ENCODE measurements at places on chromosomes 12 and 14. TPM values are rescaled to one million over a fixed set of nuclear protein-coding genes. Genes with fewer than 3 reads are reported as not detected.
A peak's percentile ranks its signal among the peaks of the same experiment; 100 is the strongest.

GRCh38 chr12:95547522-95548055 lies 3.7 kb downstream of the USP44 start:
- H3K27ac ChIP-seq: peak overlapping the region; percentile 78
- H3K4me3 ChIP-seq: peak overlapping the region; percentile 82
- peaks cover 5% of the 10 kb centered on the region for H3K27me3 ChIP-seq
- peaks cover 34% of the 10 kb centered on the region for H3K4me1 ChIP-seq
- DNase-seq: no peak

- H3K4me3 ChIP-seq: peak overlapping the region; percentile 41
- no peaks in the 10 kb centered on the region for H3K27me3 ChIP-seq
- peak; percentile 81 for DNase-seq
- H3K27ac ChIP-seq: peak overlapping the region; percentile 76
- H3K36me3 ChIP-seq: peaks cover 38% of the 10 kb centered on the region
- H3K4me1 ChIP-seq: peaks cover 70% of the 10 kb centered on the region
Observed at GRCh38 chr14:64510825-64511671, 6.5 kb downstream of the ZBTB1 start.

Gene BTBD6
- 26.7 TPM for total RNA-seq

Gene IGF1
- 1.2 TPM for total RNA-seq
